ENCODE measurements at places on chromosomes 3 and 15.

DNA sequence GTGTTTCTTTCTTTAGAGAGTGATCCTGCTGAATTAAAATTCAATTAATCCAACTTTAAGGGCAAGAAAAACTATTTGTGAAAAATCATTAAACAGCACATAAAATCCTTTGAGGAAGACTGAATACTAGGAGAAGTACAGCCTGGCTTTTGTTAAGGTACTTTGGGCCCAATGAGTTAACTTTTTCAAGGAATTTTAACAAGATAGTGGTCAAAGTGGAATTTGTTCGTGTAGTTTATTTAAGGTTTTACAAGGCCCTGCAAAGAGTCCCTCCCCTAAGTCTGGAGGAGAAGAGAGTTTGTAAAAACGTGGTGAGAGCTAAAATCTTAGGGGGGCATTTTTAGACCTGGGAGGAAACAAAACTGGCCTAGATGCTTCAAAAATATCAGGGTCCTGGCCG, 26.0 kb upstream of the TRIM71 start:
- DNase-seq = no peak

GRCh38 chr15:39239562-39239961, 341.3 kb upstream of the THBS1 start:
- no peak for DNase-seq

GRCh38 chr3:46143951-46144473, 64.1 kb downstream of the CCR1 start:
- DNase-seq = no peak

DNA sequence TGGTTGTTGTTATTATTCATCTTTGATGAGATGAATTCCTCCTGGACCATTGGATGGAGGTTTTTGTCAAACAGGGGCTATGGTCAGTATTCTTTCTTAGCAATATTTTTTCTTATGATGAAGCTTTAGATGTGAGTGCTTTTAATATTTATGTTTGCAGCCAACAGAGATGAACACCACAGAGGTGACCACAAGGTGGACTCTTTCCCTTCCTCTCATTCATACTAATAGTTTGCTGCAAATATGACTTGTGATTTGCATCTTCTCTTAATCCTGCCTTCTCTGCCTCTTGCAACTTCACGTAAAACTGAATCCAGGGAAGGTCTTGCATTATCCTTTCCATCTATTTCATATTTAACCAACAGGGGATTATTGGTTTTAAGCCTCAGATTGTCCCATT, 473.1 kb upstream of the UBE2E2 start:
- DNase-seq = no peak

- no peak for DNase-seq
Observed at GRCh38 chr15:61729646-61730045, 330.6 kb downstream of the VPS13C start.

- DNase-seq = no peak
Observed at GRCh38 chr3:171782617-171783016, 27.7 kb downstream of the PLD1 start.

DNA sequence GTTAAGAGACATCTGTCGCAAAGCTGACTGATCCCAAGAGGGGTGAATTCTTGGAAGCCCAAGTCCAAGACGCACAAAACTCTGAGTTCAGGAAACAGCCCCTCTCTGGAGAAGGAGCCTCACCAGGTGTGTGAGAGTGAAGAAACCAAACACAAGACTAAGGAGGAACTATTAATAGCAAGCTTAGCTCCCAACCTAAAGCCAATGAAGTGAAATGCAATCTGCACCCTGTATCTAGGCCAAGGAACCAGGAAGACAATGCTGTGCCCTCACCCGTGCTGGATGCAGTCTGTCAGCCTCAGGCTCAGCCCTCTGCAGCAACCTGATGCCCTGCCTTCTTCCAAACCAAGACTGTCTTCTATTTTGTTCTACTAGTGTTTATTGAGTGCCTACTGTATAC, 22.5 kb upstream of the THBS1 start:
- no peak for DNase-seq
